NCI-H748 treated with DMSO at 0.1 percent for 48 hours (cell line): ENCODE measurements at places on chromosomes 3 and 15.

- no peak for DNase-seq
Observed at GRCh38 chr15:98953000-98953787, 54.4 kb downstream of the PGPEP1L start.

DNA sequence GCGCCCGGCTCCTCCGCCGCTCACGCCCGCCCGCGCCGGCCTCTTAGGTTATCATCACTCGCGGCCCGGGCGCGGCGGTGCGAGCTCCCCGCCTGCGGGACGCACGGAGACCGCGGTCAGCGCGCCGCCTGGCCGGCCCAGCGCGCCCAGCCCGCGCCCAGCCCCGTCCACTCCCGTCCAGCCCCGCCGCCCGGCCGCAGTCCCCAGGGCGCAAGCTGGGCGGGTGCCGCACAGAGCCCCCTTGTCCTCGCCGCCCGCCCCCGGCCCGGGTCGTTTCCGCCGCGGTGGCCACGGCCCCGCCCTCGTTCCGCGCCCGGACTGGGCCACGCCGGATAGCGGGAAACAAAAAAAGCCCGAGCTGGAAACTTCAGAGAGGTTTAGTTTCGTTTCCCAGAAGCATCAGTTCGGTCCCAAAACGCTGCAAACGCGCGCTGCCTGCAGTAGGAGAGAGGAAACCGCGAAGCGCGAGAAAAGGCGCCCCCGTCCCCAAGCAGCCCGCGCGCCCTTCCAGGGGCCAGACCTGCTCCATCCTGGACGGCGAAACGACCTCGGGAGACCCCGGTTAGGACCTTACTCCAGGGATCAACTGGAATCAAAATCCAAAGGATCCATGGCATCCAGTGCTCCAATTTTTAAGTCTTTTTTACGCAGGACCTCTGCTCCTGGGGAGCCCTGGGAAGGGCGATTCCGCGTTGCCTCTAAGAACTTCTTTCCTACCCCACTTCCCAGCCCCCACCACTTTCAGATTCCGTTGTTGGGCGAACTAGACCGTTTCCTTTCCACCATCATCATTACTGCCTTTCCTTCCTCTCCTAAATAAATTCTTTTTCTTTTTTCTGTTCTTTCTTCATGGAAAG, at the start of gene ATP10A:
TSS of gene ATP10A (minus strand) at position 217 of the 857 bp plus-strand sequence. CDS start 231 bp downstream, outside the sequence.
- DNase-seq: no peak

DNA sequence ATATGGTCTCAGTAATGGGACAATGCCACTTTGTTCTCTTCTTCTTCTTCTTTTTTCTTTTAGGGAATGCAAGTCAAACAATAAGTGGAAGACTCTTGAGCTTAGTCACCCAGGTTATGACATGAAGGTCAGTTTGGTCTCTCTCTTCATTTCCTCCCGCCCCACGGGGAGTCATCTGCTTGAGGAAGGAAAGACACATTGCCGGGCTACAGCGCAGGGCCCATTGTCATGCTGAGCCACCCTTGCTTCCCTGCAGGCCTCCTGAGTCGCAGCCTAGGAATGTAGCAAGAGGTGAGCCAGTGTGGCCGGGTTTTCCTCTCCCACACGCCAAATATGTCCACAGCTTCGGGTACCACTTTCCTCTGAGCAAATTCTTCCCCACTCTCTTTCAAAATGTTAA, 47.6 kb downstream of the RAP2B start:
- no peak for DNase-seq

GRCh38 chr15:72178976-72179585, 18.5 kb downstream of the GRAMD2A start:
- no peak for DNase-seq
